ENCODE measurements at places on chromosomes 16 and 17.
A peak's percentile ranks its signal among the peaks of the same experiment; 100 is the strongest.

DNA sequence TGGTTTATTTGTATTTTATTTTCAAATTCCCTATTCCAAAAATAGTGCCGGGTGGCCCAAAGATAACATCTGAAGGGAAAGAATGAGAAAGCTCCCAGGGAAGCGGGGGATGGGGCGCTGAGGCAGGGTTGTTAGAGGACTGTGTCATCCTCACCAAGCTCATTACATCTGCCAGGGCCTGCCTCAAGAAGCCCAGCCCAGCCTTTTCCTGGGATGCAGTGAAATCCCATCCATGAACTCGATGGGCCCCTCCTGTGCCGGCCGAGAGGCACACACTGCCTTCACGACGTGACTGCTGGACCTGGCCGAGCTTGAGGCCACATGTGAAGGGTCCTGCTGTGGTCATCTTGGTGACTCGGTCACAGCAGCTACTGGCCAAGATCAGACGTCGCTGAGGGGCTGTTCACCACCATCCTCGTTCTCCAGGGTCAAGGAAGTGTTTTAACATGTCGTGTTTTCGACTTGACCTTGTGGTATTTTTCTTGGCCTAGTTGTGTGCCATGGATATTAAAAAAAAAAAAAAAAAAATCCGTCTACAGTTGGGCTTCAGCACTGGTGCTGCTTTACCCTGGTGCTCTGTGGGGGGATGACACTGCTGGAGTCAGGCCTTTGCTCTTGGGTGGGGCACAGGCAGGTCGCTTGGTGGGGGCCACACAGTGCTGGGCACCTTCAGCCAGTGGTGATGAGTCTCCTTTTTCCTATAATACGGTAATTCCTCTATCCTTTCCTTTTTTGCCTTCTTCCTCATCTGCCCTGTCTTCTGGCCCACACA lies 4.9 kb downstream of the TIMM22 start:
- no peak for DNase-seq

DNA sequence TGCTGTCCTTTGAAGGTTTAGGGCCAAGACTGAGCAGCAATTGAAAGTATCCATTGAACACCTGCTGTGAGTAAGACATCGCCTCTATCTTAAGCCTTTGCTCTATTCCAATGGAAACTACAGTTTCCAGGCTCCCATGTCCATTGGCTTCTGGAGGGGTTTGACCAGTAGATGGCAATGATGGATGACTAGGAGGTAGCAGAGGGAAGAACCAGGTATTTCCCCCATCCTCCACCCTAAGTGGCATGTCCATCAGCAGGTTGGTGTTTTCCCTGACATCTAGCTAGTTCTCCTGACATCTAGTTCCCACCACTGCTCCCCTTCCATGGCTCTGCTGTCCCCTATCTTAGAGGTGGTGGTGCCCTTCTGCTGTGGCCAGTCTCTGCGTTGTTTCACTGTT lies 58.7 kb downstream of the CENPV start:
- DNase-seq, result no peak

GRCh38 chr17:18248300-18248731 lies 10.2 kb downstream of the FLII start:
- DNase-seq, result no peak

- no peak for DNase-seq
Measured at GRCh38 chr17:81825841-81826466, 7.1 kb downstream of the MCRIP1 start.

- no peak for DNase-seq
Measured at GRCh38 chr16:62940569-62940968, 904.3 kb upstream of the CDH8 start.

- no peak for DNase-seq
Measured at GRCh38 chr17:63963123-63963522, 9.6 kb downstream of the SCN4A start.

DNA sequence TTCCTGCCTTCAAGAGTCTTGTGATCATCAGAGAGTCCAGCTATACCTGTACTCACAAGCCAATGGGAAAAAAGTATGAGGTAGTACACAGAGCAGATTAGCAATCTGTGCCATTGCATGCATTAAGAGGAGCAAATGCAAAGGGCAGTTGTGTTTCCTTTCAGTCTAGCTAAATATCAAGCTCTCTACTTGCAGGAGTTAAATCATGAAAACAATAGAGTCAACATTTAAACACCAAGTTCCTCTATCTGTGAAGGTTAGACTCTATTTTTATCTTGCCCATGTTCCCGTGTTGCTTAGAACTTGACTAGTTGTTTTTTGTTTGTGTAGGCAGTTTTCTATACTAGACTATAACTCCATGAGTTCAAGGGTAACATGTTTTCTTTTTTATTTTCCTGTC lies 4.7 kb upstream of the FAM20A start:
- DNase-seq, result no peak

DNA sequence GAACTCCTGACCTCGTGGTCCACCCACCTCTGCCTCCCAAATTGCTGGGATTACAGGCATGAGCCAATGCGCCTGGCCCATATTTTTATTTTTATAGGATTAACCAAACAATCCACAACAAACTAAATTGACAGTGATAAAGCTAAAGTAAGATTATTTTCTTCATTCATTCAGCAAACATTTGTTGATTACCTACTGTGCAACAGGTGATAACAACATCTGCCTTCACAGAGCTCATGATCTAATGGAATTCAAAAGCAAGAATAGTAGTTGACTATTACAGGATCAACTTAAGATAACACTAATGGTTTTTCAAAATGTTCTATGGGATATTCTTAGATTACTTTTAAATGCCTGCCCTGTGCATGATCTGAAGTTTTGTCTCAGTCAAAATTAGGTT lies 37.8 kb downstream of the NQO1 start:
- no peak for DNase-seq

GRCh38 chr17:2695243-2695960 lies 16.2 kb downstream of the CLUH start:
- no peak for DNase-seq

DNA sequence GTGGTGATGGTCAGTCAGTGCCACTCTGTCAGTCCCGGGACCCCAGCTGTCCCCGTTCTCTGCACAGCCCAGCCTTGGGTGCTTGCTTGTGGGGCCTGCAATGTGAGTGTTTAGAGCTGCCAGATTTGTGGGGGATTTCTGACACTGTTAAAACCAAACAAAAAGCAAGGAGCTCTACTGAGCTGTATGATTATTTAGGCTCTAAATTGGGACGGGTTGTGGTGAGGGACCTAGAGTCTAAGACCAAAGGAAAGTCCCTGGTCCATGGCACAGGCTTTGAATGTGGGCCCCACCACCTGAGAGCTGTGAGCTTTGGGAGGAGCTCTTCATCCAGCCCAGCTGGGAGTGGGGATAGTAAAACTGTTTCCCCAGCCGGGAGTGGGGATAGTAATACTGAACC lies 63.3 kb downstream of the KSR1 start:
- DNase-seq, result no peak

- no peak for DNase-seq
Measured at GRCh38 chr16:71899171-71899570, 3.8 kb downstream of the IST1 start.

GRCh38 chr16:84786605-84787262 lies 33.1 kb upstream of the CRISPLD2 start:
- no peak for DNase-seq

DNA sequence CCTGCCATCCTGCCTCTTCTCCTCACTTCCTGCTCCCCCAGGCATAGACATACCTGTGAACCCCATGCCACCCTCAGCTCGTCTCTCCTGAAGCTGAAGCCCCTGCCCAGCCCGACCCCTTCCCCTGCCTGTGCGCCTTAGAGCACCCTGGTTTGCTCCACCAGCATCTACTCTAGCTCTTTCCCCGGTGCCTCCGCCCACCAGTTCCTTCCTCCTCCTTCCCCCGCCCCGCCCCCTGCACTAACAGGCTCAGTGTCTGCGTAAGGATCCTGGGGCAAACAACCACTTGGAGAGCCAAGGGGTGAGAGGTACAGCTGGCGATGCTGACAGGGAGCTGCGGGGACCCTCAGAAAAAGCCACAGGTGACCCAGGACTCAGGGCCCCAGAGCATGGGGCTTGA lies 1.9 kb downstream of the GPR142 start:
- DNase-seq, result peak; percentile 33

GRCh38 chr16:262121-262745 lies 13.5 kb downstream of the RGS11 start:
- no peak for DNase-seq

- no peak for DNase-seq
Measured at GRCh38 chr17:58411408-58411894, 5.9 kb downstream of the RNF43 start.

DNA sequence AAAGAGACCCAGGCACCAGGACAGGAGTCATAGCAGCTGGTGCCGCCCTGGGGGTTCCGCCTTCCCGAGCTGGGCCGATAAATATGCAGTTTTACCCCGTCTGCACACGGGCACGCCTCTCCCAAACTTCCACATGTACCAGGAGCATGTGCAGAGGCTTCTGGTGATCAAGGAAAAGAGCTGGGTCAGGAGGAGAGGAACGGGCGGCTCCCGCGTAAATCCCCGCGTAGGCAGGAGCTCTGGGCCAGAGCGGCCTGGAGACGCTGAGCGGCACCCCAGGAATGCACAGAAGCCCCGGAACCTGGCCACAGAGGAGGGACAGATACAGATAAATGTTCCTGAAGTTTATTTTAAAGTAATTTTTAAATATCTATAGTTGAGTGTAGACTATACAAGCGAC lies 46.6 kb upstream of the METRNL start:
- DNase-seq, result no peak

DNA sequence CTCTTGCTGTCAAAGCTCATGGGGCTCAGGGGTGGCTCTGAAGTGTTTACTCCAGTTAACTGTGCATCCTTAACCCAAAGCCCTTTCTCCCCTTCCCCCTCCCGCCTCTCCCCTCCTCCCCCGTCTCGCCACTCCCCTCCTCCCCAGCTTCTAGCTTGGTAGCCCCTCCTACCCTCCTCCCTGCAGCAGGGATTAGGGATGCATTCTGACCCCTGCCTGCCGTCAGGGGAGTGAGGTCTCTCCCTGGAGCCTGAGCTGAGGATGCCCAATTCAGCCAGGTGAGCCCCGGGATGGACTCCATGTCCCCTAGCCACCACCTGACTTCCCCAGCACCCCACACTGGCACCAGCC lies 1.6 kb downstream of the HS3ST6 start:
- DNase-seq, result no peak

- no peak for DNase-seq
Measured at GRCh38 chr16:78727536-78727935, 628.1 kb downstream of the WWOX start.

- DNase-seq, result no peak
Measured at GRCh38 chr16:30886145-30886544, 7.7 kb downstream of the BCL7C start.

GRCh38 chr16:1818873-1819525 lies 7.6 kb downstream of the HAGH start:
- no peak for DNase-seq

DNA sequence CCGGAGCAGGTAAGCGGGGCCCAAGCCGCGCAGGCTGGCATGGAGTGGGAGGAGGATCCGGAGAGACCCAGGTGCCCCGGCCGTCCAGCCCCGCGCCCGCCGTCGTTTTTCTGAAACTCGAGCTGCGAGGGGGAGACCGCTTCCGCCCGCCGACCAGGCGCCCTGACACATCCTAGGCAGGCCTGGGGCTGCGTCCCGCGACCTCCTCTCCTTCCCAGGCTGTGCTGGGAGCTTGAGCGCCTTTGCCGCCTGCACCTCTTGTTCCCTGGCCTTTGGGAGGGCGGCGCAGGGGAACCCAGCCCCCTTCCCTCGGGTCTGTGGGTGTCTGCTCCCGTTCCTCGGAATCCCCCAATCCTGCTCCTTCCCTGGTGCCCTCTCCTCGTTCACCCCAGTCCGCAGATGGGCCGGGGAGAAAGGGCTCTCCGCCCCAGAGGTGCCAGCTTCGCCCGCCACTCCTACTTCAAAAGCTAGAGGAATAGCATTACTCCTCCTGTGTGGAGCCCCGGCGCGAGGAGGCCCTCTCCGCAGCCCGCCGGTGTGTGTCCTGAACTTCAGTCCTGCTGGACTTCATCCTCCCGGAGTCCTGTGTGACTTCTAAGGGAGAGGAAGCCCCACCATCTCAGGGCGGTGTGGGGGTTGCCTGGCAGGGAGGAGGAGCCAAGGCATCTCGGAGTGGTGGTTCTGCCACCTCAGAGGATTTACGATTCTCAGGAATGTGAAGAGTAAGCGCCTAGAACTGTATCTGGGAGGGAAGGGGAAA lies 1.0 kb downstream of the NHERF1 start:
- DNase-seq, result no peak

GRCh38 chr16:86046026-86046425 lies 147.1 kb downstream of the IRF8 start:
- DNase-seq, result no peak

DNA sequence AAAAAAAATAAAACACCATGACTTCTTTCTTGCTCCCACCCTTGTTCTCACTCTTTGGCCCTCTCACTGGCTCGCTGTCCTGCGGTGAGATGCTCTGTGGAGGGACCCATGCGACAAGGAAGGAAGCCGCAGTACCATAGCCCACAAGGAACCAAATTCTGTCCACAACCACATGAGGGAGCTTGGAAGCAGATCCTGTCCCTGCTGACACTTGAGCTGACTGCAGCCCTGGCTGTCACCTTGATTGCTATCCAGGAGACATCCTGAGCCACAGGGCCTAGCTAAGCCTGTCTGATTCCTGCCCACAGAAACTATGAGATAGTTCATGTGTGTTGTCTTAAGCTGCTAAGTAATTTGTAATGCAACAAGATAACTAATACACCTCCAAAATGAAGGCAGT lies 4.8 kb upstream of the MT2A start:
- DNase-seq, result no peak

- no peak for DNase-seq
Measured at GRCh38 chr17:8016632-8017424, 14.4 kb downstream of the GUCY2D start.

- no peak for DNase-seq
Measured at GRCh38 chr17:29461483-29462206, 71.5 kb downstream of the TAOK1 start.

GRCh38 chr17:83127431-83128160 lies 48.2 kb downstream of the METRNL start:
- DNase-seq, result no peak

GRCh38 chr17:71987634-71988033 lies 133.2 kb upstream of the SOX9 start:
- no peak for DNase-seq

- DNase-seq, result no peak
Measured at GRCh38 chr16:77669057-77669456, 53.3 kb upstream of the NUDT7 start.

DNA sequence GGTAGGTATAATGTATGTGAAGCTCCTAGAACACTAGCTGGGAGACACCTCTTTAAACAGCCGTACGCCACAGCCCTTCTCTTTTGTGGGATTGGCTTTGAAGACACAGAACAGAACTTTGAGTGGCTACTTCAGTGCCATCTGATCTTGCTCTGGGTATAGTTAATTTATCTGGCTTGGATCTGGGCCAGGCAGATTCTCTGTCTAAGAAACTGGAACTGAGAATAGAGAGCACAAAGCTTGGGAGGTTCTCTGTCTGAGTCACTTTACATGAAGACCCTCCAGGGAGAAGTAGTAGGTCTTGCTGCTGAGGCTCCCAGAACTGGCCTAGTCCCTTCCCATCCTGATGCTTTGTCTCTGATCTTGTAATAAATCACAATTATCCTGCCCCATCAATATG lies 721.0 kb upstream of the KIF2B start:
- DNase-seq, result no peak
